ENCODE measurements at places on chromosomes 1 and 21.

DNA sequence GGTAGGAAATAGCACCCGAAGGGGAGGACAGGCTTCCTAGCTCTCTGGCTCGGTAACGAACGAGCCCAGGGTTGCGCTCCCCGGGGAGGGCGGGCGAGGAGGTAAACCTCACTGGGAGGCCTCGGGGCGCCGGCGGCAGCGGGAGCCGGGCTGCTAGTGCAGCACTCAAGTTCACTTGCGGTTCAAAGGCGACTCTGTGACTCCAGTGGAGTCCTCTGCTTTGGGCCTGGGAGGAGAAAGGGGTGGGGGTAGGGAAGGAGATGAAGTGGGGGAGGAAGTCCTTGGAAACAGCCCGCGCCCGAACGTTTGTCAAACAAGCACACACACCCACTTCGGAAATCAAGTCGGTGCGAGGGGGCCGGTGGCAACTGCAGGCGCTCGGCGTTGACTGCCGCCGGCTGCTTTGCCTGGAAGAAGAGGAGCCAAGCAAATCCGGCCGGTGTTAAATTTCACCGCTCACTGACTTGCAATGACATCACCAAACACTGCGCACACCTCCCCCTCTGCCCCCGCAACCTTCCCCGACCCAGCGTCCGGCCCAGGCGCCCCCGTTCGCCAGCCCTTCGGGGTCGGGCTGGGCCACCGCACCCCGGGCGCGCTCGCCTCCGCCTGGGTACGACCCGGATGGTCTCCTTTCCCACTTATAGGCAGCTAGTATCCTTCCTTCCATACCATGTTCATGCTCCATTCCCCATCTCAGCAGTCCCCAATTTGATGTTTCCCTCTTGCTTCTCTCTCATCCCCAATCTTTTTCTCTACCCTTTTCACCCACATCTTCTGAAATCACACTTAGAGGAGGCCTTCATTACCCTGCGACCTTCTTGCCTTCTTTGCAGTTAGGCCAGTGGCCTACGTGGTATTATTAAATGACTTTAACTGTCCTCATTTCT, at the start of gene COL24A1:
Gene COL24A1 (minus strand): TSS at position 207 of the 890 bp plus-strand sequence. CDS start 376 bp downstream, outside the sequence.
- peak; percentile 67 for DNase-seq

- no peak for DNase-seq
Measured at GRCh38 chr1:245241526-245242130, 86.8 kb downstream of the KIF26B start.

DNA sequence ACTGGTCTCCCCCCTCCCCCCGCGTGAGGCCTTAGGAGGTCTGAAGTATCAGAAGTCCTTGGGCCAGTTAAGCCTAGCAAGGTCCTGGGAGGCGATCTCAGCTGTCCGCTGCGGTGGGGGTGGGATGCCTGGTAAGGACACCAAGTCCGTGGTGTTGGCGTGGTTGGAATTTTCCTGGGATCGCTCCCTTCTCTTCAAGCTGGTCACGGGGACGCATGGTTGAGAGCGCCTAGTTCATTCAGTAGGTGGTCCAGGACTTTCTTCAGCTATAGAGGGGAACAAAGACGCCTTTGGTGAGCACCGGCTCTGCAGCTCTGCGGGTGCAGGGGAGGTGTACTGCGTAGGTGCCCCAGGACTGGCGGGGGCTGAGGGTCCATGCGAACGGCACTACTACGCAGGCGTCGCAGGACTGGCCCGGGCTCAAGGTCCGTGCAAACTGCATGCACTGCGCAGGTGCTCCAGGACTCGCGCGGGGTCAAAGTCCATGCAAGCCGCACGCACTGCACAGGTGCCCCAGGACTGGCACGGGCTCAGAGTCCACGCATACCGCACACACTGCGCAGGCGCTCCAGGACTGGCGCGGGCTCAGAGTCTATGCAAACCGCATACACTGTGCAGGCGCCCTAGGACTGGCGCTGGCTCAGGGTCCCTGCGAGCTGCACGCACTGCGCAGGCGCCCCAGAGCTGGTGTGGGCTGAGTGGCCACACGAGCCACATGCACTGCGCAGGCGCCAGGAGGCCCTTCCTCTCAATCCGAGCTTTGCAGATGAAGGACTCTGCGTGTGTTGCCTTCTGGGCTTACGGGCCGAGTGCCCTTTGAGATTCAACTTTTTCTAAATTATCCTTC, 36.6 kb upstream of the HMGN1 start:
- DNase-seq = peak; percentile 90

GRCh38 chr1:30383221-30383711, 340.1 kb downstream of the MATN1 start:
- DNase-seq = no peak

GRCh38 chr1:58283388-58284224, 262.9 kb downstream of the OMA1 start:
- no peak for DNase-seq

- DNase-seq = no peak
Measured at GRCh38 chr21:33289199-33289819, 23.1 kb downstream of the IL10RB start.

GRCh38 chr1:169615803-169616202, 14.1 kb downstream of the SELP start:
- no peak for DNase-seq

GRCh38 chr1:40803447-40803846, 19.9 kb downstream of the KCNQ4 start:
- DNase-seq = no peak

DNA sequence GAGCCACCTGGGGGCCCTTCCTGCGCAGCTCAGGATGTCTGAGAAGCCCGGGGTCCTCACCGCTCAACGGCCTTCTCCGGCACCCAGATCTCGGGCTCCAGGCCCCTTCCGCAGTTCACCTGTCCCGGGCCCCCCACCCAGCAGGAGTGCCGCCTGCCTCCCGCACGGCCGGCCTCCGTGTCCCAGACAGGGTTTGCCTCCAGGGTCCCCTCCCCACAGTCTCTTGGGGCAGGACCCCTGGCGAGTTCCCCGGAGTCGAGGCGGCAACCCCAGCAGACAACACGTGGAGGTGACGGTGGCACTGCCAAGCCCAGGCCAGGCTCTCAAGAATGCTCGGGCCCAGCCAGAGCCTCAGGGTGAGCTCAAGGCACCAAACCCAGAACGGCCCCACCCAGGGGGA, 22.4 kb upstream of the TTLL10 start:
- DNase-seq = no peak

GRCh38 chr1:53655931-53656746, 82.8 kb downstream of the GLIS1 start:
- no peak for DNase-seq

GRCh38 chr21:21232320-21232719, 234.1 kb downstream of the NCAM2 start:
- DNase-seq = no peak

- no peak for DNase-seq
Measured at GRCh38 chr1:192529031-192529755, 46.4 kb upstream of the RGS1 start.

GRCh38 chr21:29613021-29613420, 314.3 kb downstream of the BACH1 start:
- DNase-seq = no peak

GRCh38 chr21:31546443-31547170, 112.9 kb upstream of the SOD1 start:
- DNase-seq = no peak

GRCh38 chr1:27598902-27599528, 4.9 kb downstream of the AHDC1 start:
- peak; percentile 67 for DNase-seq

DNA sequence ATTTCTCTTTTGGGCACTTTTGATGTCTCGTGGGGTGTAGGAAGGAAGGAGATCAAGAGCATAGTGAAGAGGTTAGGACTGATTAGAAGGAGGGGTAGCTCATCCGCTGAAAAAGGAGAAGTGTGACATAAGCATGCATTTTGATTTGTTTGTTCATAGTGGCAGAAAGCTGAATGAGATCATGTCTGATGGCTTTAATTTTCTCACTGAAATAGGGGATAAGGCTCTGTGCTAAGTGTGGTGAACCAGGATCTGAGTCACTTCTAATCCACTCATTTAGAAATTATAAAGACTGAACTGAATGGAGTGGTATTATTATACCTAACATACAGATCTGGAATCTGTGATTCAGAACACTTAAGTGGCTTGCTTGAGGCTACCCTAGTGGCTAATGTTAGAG, 344.5 kb downstream of the PDE4B start:
- no peak for DNase-seq

DNA sequence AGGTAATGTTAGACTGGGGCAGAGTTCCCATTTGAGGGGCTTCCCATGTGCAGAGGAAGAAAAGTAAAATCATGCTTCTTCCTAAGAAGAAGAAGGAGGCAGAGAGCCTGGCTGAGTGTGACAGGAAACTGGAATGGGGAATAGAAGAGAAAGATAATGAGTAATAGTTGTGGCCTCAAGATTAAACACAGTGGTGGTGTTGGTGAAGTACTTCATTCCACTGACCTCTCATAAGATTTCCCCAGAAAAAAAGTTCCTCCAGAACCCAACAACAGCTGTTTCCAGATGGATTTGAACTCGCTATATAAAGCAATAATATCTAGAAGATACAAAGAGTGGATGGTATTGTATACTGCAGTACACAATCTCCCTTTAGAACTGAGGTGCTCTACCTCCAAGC, 13.0 kb downstream of the RGS1 start:
- no peak for DNase-seq

- no peak for DNase-seq
Measured at GRCh38 chr1:44670751-44671640, 3.3 kb downstream of the TMEM53 start.

DNA sequence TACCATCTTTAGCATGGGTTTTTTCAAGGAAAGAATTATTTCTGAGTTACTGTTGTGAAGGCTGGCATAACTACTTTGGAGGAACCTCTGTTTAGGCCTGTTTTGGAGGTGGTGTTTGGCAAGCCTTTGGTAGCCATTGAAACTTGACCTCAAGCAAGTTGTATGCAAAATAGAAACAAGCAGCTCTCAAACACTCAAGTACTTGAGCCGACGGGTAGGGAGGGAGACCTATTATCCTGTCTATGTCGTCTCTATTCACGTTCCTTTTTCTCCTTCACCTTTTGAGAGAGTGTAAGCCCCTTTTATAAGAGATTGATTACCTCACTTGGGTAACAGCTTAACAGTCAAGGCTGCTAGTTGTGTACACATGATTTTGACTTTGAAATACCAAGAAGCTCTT, 878.3 kb upstream of the CXADR start:
- DNase-seq = no peak

- DNase-seq = no peak
Measured at GRCh38 chr1:225865514-225865913, 16.7 kb downstream of the TMEM63A start.

- no peak for DNase-seq
Measured at GRCh38 chr1:198397208-198397808, 143.2 kb downstream of the ATP6V1G3 start.

GRCh38 chr1:7284839-7285435, 486.2 kb upstream of the VAMP3 start:
- DNase-seq = no peak

GRCh38 chr1:75583282-75583681, 27.6 kb downstream of the SLC44A5 start:
- no peak for DNase-seq

GRCh38 chr1:102941366-102941947, 166.9 kb downstream of the COL11A1 start:
- DNase-seq = no peak

DNA sequence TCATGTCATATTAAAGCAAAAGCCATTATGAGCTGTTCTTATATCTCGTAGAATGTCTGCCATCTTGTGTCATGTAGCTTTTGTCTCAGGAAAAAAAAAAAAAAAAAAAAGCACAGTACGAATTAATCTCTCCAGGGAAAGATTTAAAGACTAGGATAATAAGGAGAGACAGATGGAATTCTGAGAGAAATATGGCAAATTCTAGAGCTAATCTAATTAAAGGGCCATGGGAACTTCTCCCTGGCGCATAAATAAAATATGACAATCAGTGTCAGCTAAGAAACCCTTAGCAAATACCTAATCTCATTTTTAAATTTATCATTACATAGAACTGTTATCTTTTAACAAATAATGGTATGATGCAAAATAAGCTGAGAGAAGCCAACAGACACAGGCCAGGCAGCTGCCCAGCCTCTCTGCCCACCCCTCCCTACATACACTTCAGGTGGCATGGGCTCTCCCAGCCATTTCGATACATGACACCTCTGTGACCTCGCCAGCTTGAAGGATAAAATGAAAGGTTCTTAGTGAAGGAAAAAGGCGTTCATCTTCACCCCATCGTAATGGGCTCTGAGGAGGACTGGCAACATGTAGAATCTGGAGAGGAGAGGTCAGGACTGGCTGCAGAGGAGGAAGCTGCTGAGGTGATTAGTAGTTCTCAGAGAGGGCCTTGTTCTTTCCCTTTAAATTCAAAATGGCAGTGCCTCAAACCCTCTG, 39.8 kb downstream of the DISC1 start:
- no peak for DNase-seq

DNA sequence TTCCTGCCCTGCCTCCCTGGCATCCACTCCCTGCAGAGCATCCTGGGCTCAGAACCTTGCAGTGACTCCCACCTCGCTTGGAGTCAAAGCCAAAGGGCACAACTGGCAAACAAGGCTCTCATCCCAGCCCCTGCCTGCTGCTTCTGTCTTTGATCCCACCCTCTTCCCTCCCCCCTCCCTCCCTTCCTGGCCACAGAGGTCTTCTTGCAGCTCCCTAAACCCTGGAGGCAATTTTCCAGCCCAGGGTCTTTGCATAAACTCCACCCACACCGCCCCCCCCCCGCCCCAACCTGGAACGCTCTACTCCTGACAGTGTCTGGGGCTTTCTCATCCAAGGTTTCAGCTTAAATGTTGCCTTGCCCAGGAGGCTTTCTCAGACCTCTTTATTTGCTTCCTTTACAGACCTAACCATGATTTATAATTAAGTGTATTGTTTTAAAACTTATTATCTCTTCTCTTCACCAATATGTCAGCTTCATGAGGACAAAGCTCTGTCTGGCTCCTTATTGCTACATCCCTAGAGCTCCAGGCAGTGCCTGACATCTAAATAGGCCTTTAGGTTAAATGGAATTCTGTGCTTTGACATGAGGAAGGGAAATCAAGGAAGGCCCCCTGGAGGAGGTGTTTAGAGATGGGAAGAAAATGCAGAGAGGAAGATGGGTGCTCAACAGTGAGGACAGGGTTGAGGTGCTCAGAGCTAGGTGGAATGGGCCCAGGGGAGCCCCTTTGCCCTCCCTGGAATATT, 37.7 kb upstream of the PADI1 start:
- DNase-seq = no peak

DNA sequence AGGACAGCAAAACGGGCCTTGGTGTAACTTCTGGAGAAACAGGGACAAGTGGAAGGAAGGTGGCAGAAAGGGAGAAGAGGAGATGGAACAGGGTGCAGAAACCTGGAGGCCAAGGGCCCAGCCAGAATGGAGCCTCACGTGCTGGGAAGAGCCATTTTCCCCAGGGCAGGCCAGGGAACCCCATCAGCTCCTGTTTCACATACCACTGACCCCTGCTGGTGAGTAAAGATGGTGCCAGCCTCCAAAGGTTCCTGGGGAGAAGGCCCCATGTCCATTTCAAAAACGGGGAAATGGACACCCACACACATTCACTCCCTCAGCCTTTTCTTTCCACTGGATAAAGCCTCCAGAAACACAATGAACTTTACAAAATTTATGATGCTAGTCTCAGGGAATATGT, 57.6 kb upstream of the JUN start:
- no peak for DNase-seq

GRCh38 chr1:3333903-3334302, 120.6 kb upstream of the ARHGEF16 start:
- DNase-seq = no peak
